ENCODE measurements at places on chromosomes 12 and 14. TPM values are rescaled to one million over a fixed set of nuclear protein-coding genes. Genes with fewer than 3 reads are reported as not detected.

ARL1 gene
- 68.5 TPM for total RNA-seq

CAPZA3 gene
- not detected for total RNA-seq

FAM181A gene
- total RNA-seq, result not detected

CCDC38 gene
- not detected for total RNA-seq

ADAMTS20 gene
- total RNA-seq, result 0.10 TPM

TSPAN8 gene
- total RNA-seq, result 3.7 TPM

ABCD2 gene
- total RNA-seq, result 2.2 TPM

ART4 gene
- total RNA-seq, result 1.3 TPM

MRPL51 gene
- 59.9 TPM for total RNA-seq

C14orf119 gene
- total RNA-seq, result 30.8 TPM

HOXC11 gene
- 2.4 TPM for total RNA-seq

LRRC43 gene
- total RNA-seq, result not detected

RACGAP1 gene
- total RNA-seq, result 32.4 TPM
